ENCODE measurements at places on chromosomes 7 and 10.

- no peak for DNase-seq
Observed at GRCh38 chr7:19376538-19376937, 231.3 kb upstream of the FERD3L start.

DNA sequence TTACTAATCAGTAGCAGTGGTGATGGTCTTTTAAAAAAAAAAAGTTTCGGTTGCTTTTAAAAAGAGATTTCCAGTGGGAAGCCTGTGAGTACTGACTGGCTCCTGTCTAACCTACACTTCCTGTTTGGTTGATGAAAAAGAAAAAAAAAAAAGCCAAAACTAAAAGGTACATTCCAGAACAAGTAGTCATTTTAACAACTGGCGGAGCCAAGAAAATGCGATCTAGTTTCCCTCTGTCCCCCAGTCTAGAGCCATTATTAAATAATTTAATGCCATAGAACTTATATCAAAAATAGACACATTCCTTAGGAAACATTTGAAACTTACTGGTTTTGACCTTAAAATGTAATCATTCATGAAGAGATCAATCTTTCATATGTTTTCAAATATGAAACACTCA, 254.2 kb upstream of the C7orf33 start:
- no peak for DNase-seq

DNA sequence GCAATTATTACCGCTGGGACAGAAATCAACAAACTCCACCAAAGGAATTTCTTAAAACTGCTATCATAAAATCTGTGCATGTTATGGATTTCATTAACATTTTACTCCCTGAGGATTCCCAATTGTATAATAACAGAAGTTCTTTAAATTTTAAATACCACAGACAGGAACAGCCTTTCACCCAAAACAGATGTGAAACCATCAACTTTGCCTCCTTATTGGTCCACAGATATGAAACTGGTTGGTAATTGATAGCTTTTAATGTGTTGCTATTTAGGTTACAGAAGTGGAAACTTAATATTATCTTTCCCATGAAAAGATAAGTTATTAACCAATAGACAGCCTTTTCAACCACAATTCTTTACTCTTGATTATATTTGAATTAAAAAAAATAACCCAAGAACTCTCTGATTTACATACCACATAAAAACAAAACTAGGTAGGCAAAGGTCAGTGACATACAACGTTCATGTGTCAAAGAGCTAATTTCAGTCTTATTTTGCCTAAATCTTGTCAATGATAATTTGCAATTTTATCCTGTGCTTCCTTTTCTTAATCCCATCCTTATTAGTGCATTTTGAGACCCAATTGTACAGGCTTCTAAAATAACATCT, 90.0 kb downstream of the NRP1 start:
- DNase-seq, result no peak

GRCh38 chr7:31493714-31494181, 20.1 kb upstream of the ITPRID1 start:
- DNase-seq, result no peak

DNA sequence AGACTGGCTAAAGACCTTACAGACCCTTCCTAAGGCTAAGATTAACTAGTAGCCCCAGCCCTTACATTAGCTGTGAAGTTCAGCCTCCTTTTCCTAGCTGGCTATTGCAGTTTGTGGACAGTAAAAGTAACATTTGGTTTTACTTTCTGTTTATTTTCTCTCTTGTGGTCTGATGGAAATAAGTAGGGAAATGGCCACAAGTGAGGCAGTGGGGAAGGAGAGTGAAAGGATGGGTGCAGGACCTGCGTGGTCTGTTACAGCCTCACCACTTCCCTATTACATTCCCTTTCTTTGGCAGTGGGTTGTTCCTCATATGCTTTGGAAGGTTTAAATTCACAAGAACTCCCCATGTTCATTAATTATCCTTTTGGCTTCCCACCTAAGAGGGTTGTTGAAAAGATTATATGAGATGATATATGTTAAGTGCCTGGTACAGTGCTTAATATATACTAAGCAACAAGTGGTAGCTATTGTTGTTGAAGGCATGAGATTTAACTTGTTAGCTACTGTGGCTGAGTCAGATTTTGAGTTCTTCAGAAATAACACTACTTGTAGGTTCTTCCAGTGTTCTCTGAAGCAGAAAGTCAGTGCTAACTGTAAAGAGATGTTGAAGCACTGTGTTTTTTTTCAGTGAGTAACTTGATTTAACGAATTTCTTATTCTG, 181.7 kb downstream of the ST7 start:
- no peak for DNase-seq

GRCh38 chr10:119651514-119652360, 557 bp downstream of the BAG3 start:
- DNase-seq, result peak; percentile 4

- no peak for DNase-seq
Observed at GRCh38 chr7:18515067-18515466, 19.5 kb downstream of the HDAC9 start.

- no peak for DNase-seq
Observed at GRCh38 chr7:143385891-143386781, 5.0 kb downstream of the ZYX start.

DNA sequence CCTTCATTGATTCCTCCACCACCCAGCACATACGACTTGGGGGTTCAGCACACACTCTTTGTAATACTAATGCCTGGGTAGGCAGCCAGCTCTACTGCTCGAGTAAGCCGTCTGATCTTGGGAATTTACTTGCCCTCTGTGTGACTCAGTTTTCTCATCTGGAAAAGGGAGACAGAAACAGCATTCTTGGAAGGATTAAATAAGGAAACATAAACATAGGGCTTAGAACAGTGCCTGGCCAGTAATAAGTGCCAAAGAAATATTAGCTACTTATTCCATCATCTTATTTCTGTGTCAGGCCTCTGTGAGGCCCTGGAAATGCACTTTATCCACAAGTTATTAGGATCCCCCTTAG, 130.1 kb downstream of the TNS3 start:
- no peak for DNase-seq

GRCh38 chr7:95897557-95898251, 125.3 kb downstream of the DYNC1I1 start:
- DNase-seq, result no peak

GRCh38 chr10:78442836-78443550, 409.3 kb downstream of the RPS24 start:
- DNase-seq, result no peak

GRCh38 chr10:130137090-130137448, 878 bp downstream of the GLRX3 start:
- no peak for DNase-seq

DNA sequence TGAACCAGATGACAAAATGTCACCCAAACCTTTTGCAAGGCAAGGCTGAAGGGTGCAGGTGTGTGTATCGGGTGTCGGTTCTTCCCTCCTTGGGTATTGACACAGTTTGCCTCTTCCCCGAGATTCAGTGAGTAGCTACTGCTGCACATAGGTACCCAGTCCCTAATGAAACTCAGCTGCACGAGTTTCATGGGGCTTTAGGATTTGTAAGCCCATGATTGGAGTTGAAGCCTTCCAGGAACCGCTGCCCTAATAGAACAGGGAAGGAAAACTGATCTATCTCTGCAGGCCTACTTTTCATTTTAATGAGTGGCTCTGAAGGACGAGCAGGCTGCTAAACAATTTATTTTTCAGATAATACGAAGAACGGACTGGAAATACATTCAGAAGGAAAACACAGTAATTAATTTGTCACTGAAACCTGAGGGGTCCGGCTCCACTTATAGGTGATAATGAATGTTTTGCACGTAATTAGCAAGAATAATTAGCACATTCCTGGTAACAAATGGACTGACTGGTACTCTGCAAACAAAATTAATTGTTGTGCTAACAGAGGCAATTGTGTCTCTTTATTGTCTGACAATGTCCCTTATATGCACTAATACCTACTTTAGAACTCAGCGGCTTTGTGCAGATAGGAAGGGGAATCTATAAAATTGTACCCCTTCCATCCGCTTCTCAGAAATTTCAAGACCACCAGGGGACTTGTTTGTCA, 49.6 kb upstream of the FZD8 start:
- DNase-seq, result no peak

- no peak for DNase-seq
Observed at GRCh38 chr7:16034353-16034752, 347.9 kb upstream of the MEOX2 start.

- DNase-seq, result no peak
Observed at GRCh38 chr7:471866-472639, 47.6 kb downstream of the PDGFA start.

GRCh38 chr7:124366118-124366517, 333.3 kb upstream of the TMEM229A start:
- no peak for DNase-seq

- DNase-seq, result no peak
Observed at GRCh38 chr7:128100949-128101713, 69.9 kb upstream of the LRRC4 start.

GRCh38 chr7:6495597-6496262, 48.0 kb upstream of the DAGLB start:
- DNase-seq, result no peak

DNA sequence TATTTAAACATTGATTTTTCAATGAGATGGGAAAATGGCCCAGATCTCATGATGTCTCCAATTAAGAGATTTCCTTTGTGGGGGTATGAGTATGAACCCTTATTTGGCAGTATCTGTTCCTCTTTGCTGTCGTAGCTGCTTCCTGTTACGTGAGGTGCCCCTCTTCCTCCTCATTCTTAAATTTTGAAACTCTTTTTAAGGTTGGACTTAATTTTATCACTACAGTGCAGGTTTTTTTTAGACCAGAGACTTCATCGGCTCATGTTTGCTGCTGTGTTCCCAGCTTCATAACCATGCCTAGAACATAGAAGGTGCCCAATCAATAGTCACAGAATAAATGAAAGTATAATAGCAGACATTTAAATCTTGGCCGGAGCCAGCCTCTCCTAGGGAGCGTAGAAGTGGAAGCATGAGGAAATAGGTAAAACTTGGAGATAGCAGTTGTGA, 2.4 kb downstream of the MIOS start:
- DNase-seq, result peak; percentile 19

DNA sequence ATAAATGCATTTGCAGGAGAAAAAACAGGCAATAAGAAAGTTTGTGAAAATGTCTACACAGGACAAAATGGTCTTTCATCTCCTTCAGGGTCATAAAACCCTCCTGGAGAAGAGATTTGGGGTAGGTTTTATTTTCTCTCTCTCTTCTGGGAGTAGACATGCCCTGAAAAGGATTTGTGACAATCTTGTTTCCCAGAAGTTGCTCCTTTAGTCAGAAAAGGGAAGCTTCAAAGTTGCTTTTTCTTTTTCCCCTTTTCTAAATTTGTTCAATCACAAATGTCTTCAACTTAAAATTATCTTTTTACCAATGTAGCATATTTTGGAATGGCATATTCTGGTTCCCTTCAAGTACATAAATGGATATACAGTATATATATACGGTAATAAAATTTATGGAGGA, 9.4 kb upstream of the ANKRD22 start:
- no peak for DNase-seq

DNA sequence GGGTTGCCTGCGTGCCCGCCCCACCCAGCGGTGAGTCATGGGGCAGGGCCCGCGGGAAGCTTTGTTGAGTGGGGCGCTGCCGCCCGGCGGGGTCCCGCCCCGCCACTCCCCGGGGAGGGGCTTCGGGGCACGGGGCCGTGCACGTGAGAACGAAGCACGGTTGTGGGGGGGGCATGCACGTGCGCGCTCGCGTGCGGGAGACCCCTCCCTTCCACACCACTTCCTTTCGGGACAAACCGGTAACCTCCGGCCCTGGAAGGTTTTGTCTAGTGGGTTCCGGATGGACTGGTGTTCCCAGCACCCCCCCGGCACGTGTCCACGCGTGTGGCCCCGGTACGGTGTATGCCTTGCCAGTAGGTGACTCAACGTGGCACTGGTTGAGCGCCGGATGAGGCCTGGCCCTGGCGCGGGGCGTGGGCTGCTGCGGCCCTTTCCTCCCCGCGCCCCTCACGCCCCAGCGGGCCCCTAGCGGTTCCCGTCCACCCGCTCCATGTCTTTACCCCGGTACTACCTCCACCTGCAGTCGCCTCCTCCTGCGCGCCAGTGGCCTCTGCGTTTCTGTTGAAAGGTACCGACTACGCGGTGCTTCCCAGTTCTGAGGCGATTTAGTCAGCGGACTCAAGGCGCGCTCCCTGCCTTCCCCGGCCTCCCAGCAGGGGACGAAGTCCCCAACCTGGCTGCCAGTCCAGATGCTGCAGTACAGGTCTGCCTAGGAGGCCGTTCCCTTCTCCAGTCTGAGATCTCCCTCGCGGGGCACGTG, 3.1 kb downstream of the ADIRF start:
- peak; percentile 76 for DNase-seq

DNA sequence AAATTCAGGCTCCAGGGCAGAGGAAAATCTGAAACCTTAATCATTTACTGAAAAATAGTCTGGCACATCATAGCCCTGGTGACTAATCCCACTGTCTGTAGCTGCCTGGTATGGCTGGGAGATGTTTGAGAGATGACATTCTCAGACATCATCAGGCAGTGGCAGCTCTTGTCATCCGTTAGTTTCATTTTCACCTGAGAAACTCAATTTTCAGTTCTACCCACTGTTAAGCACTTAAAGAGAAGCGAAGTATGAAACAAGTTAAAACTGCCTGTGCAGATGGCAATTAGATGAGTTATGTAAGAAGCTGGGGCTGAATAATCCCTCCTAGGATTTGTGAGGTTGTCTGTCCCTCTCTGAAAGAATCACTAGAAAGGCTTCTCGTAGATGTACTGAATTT, 150.2 kb downstream of the NSUN6 start:
- no peak for DNase-seq

GRCh38 chr7:155316427-155317113, 18.9 kb downstream of the INSIG1 start:
- DNase-seq, result no peak

- no peak for DNase-seq
Observed at GRCh38 chr7:102991077-102991539, 78.3 kb downstream of the LRRC17 start.

GRCh38 chr7:28630350-28630749, 218.0 kb downstream of the CREB5 start:
- no peak for DNase-seq

DNA sequence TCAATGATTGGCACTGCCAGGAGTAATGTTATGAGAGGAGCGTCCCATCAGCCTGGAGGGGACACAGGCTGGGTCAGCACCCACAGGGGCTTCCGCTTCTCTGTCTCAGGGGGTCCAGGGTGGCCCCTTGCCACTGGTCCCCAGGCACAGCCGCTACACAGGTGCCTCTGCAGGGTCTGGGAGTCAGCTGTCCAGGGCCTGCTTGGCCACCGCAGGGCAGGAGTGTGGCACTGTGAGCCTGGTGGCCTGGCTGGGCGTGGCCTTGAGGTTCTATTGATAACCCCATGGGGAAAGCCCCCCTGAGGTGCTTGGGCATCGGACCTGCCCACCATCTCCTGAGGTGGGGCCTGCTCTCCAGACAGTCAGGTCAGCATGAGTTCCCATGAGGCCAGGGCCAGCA, 136.6 kb downstream of the LHPP start:
- no peak for DNase-seq

DNA sequence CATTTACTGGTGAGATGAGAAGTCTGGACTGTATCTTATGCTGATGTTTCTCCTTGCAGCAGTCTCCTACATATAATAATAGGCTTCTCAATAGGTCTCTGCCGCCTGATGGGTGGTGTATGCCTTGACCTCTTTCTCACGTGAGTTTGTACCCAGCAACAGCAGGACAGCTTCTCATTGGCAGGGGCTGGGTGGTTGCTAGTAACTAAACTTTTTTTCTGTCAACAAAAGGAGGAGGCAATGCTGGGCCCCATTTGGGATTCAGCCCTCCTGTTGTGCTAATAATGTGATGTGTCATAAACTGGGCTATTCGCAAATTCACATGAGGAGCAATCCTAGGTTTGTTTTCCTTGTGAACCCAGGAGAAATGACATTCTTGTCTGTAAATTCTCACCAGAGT, 533.6 kb downstream of the GATA3 start:
- DNase-seq, result no peak

Measured in stimulated activated naive B cell treated with anti-CD40 and anti-IgM and Interleukin-4, amounts not matched to agents 10 μg/mL and 1 μg/mL and 100 μg/mL, for 72 hours (primary cell).